ENCODE measurements at places on chromosomes 16 and 17.

DNA sequence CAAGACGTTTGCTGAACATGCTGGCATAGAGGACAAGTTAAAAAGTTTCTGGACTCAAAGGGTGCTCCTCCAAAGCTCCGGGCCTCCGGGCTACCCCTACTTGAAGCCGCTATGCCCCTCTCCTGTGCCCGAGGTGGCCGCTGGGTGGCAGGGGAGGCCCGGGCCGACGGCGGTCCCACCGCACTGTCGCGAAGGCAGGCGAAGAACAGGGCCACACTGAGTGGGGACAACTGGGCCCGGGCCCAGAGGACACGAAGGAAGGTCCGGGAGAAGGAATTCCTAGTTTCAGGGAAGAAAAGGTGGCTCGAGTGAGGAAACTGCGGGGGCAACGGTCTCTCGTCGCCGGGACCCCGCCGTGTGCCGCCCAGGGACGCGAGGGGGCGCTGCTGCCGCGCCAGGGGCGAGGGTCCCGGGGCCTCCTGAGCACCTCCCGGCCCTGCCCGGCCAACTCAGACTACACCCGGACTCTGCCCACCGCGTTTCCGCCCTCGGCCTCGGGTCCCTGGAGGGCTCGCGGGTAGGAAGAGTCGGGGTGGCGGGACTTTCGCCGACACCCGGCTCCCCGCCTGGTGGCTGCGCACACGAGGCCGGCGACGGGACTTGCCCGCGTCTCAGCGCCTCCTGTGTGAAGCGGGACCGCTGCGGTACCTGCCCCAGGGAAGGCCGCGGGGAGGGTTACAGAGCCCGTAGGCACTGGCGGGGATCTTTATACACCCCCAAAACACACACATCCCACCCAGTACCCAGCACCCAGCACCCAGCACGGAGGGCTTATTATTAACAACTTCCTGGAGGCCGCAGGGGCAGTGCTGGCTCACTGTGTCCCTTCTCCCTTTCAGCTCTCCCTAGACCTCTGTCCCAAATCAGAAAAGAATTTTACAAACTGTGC, 772 bp upstream of the CHCT1 start:
- DNase-seq: no peak

GRCh38 chr17:40015998-40016985, 1.1 kb downstream of the CSF3 start:
- no peak for DNase-seq

DNA sequence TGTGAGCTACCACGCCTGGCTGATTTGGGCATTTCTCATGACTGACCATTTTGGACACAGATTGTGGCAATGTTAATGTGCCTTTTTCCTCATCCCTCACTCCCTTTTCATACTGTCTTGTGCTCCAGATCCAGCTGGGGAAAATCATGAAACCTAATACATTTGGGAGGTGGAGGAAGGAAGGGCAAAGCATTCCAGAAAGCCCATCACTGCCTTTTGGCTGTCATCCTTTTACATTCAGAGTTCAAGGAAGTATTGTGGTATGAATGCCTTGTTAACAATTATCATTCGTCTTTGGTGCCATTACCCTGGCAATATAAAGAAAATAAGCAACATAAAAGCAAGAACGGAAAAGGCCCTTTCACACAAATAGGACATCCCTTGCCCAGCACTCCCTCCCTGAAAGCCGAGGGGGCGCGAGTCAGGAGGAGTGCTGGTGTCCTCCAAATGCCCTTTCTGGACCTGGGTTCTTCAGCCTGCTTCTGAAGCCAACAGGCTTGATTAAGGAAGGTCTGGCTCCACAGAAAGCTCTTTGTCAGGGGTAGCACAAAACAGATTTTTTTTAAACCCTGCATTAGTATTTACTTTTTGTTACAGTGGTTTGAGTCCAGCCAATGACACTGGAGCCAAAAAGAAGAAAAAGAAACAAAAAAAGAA, 20.1 kb downstream of the NMT1 start:
- DNase-seq: no peak

DNA sequence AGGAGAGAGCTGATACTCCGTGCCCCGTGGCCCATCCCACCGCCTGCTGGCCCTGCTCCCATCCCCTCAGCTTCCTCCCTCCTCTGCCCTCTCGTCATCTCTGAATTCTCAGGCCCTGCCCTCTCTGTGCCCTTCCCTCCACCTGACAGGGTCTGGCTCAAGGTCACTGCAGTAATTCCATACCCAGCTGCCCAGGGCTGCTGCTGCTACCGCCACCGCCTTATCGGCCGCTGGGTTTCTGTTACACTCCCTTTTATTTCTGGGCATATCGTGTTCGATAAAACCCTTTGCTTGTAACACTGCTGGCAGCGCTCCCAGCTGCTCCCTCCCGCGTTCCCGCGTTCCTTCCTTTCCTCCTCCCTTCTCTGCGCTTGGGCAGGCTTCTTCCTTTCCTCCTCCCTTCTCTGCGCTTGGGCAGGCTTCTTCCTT, 1.2 kb downstream of the EPN3 start:
- DNase-seq: no peak

DNA sequence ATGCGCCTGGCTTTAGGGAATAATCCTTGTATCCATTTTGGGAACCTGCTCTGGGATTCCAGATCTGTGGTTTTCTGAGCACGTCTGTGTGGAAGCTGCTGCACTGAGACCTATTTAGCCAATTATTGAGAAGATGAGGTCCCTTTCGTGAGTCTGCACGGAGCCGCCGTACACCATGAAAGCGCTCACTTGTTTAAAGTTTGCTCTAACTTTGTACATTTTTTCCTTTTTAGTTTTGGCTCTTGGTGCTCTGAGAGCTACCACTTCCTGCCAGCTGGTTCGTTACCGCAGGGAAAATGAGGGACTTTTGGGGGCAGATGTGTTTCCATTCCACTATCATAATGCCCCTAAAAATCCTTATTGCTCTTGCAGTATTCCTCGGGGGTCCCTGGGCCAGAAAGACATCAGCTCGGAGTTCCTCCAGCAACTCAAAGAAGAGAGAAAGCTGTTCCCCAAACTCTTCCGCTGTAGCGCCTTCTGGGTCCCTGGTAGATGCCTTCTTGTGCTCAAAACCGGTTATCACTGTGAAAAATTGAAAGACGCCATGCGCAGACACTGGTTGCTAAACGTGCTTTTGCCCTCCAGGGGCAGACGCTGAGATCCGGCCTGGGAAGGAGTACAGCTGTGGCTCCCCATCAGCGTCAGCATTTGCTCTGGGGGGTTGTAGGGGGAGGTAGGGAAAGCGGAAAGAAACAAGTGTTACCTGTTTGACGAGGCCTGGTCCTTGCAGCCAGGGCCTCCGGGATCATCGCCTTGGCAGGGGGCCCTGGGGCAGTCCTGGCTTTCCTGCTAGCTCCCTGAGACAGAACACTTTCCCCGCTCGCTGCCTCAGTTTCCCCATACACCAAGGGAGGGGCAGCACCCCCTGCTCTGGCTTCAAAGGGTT, 238.1 kb downstream of the MRTFB start:
- DNase-seq: no peak

GRCh38 chr17:7352503-7352889, 534 bp downstream of the KCTD11 start:
- no peak for DNase-seq

DNA sequence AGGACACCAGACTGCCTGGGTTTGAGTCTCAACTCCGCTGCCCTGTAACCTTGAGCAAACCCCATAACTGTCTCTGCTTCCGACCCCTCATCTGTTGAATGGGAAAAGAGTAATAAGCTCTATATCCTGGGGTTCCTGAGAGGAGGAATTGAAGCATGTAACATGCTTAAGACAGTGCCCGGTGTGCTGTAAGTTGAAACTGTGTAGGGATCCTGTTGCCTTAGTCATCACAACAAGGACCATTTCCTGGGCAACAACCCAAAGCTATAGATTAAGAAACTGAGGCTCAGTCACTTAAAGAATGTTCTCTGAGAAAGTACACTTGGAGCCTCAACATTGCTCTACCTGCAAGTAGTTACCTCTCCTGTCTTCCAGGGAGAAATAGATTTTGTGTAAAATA, 23.0 kb downstream of the CDH13 start:
- no peak for DNase-seq

DNA sequence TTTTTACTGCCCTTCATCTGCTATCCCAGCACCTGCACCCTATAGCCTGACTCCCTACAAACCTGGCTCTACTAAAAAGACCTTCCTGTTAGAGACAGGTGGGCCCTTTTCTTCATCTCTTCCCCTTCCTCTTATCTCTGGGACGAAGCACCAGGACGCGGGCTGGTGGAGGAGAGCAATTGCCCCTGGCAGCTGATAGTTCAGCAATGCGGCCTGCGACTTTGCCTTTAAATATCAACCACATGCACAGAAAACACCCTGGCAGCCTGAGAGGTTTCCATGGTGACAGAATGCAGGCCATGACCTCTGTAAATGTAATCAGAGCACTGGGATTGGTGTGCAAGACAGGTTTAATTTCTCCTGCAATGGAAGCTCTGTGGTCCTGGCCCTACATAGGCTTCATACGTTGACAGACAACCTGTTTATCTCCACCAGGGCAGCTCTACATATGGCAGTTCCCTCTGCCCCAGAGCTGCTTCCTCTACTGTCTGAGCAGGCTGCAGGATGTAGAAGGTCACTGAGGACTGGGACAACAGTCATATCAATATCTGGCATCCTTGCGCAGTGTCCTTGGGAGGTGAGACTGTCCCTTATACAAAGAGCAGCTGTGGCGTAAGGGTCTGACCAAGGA, 10.0 kb upstream of the SKAP1 start:
- no peak for DNase-seq

GRCh38 chr16:47699106-47699505, 238.0 kb downstream of the PHKB start:
- DNase-seq: no peak

DNA sequence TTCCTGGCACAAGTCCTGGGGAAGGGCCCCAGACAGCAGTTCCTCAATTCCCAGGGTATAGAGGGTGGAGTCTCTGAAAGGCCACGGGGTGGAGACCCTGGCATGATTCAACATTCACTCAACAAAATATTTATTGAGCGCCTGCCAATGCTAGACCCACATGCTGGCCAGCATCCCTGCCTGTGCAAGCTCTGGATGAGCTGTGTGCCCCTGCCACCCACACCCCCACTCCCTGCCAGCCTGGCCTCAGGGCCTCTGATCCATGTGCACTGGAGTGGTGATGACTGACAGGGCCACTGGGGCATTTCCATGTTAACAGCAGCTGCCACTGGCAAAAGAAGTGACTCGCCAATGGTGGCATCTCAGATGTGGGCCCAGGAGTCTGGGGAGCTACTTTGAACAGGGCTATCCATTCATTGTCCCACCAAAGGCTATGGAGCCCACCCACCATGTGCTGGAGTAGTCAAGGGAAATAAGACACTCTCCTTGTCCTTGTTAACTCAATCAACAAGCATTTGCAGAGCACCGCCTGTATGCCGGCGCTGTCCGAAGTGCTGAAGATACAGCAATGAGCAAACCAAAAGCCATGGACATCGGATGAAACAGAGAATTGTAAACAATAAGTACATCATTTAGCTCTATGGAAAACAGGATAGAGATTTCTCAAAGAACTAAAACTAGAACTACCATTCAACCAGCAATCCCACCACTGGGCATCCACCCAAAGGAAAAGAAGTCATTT, 3.0 kb upstream of the PRSS22 start:
- no peak for DNase-seq

DNA sequence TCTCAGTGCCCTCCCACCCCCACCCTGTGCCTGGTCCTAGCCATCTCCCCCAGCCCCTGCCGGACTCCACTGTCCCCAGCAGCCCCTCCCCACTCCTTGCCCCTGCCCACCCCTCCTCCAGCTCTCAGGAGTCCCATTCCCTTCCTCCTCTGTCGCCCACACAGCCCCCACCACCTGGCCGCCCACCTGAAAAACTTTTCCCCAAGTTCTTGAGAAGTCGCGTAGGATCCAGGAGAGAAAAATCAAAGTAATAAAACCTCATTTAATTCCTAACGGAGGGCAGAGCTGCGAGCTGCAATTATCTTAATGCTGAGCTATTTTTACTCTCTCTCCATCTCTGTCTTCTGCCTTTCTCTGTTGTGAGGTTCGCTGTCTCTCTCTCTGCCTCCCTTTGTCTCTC, 2.4 kb upstream of the PPP1R1B start:
- DNase-seq: no peak

- no peak for DNase-seq
Observed at GRCh38 chr16:79066561-79066960, 534.0 kb downstream of the MAF start.

- DNase-seq: no peak
Observed at GRCh38 chr17:9987779-9988585, 82.9 kb upstream of the RCVRN start.

DNA sequence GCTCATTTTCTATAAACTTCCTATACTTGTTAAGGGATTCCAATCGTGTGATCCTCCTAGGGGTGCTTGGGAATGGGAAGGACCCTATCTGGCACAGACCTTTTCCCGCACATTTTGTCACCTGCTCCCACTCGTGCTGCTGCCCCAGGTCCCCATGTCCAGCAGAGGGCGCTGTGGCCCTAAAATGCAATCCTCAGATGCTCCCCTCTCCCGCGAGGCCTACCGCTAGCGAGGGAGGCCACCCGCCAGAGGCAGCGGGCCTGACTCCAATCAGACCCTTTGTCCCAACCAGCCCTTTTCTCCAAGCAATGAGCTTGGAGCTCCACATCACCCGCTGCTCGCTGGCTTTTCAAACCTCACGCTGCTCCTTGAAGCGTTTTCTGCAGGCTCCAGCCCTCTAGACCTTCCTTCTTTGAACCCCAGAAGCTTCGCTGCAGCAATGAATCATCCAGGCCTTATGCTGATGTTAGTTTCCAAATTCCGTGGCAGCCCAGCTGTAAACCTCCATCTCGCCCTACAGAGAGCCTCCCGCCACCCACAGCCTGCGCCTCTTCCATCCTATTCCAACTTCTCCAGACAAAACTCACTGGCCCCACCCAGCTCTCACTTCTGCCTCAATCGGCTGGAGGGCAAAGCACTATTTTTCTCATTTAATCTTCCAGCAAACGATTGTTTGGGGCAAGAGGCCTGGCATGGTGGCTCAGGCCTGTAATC, 23.6 kb upstream of the FZD2 start:
- no peak for DNase-seq

All from cortex of kidney (tissue), 1 donor.